ENCODE measurements at places on chromosomes 16 and 17. TPM values are rescaled to one million over a fixed set of nuclear protein-coding genes. Genes with fewer than 3 reads are reported as not detected.

The ADGRG3 gene
- 8.8 TPM for total RNA-seq

The SYT17 gene
- 4.1 TPM for total RNA-seq

The TSNAXIP1 gene
- 0.45 TPM for total RNA-seq

The GJD3 gene
- total RNA-seq: not detected

The HS3ST6 gene
- total RNA-seq: 1.2 TPM

The SLC47A1 gene
- 25.6 TPM for total RNA-seq

The ACSM2A gene
- not detected for total RNA-seq

The UMOD gene
- not detected for total RNA-seq

The HOXB13 gene
- 1.9 TPM for total RNA-seq

The SCARF1 gene
- total RNA-seq: not detected

The APOBR gene
- total RNA-seq: 0.05 TPM

The RGS9 gene
- total RNA-seq: 5.8 TPM

The MYH2 gene
- total RNA-seq: not detected

The HLF gene
- total RNA-seq: 0.17 TPM

The PRAC1 gene
- not detected for total RNA-seq

The RFWD3 gene
- 35.6 TPM for total RNA-seq

The PRSS8 gene
- total RNA-seq: not detected

The TEKT5 gene
- total RNA-seq: not detected

The ZPBP2 gene
- total RNA-seq: not detected

The FBXL20 gene
- total RNA-seq: 10.9 TPM

The RUNDC3A gene
- not detected for total RNA-seq

The IL17C gene
- total RNA-seq: not detected

The SLC6A4 gene
- total RNA-seq: not detected

The FOXN1 gene
- not detected for total RNA-seq

The ZCCHC14 gene
- total RNA-seq: 4.8 TPM

The PRSS21 gene
- not detected for total RNA-seq

The TNS4 gene
- total RNA-seq: 0.32 TPM

The ALOX12 gene
- not detected for total RNA-seq

The MED1 gene
- 37.5 TPM for total RNA-seq

The RAC3 gene
- total RNA-seq: 19.0 TPM

The MRPL38 gene
- 43.0 TPM for total RNA-seq

The IGF2BP1 gene
- 0.09 TPM for total RNA-seq

The SHISA6 gene
- total RNA-seq: not detected
